ENCODE measurements at places on chromosomes 16 and 17.

- no peak for DNase-seq
Observed at GRCh38 chr17:39219647-39220154, 6.0 kb downstream of the STAC2 start.

DNA sequence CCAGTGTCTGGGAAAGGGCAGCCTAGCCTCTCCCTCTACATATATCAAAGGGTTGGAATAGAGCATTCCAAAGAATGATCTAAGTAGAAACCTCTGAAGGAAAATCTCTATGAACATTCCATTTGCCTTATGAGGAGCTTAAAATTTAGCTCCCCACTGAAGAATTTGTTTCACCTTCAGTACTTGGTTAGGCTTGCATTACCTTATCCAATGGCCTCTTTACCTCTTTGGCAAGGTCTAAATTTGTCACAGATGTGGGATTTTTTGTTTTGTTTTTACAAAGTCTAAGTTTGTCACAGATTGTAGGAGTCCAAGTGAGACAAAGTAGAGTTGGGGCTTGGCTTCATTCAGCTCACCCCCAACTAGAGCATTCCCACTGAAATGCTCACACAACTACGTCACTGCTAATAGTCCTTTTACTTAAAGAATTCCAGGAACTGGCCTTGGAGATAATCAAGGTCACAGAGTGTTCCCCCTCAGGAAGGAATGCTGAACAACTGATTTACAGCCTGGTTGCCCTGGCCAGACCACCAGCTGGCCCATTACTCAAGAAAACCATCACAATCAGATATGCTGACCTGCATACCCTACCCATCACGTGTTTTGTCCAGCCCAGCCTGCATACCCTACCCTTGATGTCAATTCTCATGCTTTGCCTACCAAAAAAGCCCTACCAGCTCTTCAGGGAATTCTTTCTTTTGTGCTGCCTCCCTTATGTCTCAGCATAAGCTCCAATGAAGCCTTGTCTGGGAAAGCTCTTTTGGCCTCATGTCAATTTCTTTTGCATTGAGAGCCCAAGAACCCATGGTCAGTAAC lies 26.5 kb upstream of the PPM1D start:
- peak; percentile 63 for DNase-seq

DNA sequence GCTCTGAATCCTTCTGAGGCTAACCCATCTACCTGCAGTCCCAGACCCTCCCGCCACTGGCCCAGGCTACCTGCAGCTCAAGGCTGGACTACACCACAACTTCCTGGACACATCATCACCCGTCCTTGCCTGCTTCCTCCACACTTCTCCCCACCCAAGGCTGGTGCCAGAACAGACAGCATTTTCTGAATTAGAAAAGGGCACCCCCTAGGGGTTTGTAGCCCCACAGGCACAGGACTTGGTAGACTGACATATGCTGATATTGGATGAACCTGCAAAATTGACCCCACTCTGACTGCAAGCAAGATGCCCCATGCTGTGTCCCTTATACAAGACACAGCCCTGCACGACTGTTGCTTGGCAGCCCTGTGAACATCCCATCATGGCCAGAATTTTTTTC lies 271.5 kb upstream of the C16orf82 start:
- no peak for DNase-seq

GRCh38 chr16:79303959-79304387 lies 296.6 kb downstream of the MAF start:
- DNase-seq: no peak

GRCh38 chr16:12474806-12475410 lies 328.8 kb downstream of the CPPED1 start:
- DNase-seq: no peak

GRCh38 chr16:13864689-13865088 lies 55.3 kb upstream of the ERCC4 start:
- no peak for DNase-seq

- no peak for DNase-seq
Observed at GRCh38 chr17:9810100-9810949, 11.6 kb downstream of the GSG1L2 start.

GRCh38 chr17:7676533-7676932 lies 10.8 kb downstream of the TP53 start:
- no peak for DNase-seq

DNA sequence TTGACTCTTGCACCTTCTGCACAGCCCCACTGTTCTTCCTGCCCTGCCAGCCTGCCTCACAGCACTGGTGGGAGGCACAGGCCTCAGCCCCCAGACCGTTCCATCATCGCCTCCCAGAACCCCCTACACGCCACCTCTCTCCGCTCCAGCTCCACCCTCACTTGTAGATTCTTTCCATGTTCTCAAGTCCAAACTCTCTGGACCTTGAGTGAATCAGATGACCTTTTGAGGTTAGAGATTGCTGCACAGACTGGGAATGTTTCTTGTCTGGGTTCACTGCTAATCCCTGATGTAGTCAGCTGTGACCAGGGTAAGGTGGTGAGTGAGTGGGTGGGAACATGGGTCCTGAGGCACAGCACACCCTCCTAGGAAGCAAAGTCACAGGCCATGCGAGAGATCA lies 272.4 kb downstream of the IRF8 start:
- no peak for DNase-seq

DNA sequence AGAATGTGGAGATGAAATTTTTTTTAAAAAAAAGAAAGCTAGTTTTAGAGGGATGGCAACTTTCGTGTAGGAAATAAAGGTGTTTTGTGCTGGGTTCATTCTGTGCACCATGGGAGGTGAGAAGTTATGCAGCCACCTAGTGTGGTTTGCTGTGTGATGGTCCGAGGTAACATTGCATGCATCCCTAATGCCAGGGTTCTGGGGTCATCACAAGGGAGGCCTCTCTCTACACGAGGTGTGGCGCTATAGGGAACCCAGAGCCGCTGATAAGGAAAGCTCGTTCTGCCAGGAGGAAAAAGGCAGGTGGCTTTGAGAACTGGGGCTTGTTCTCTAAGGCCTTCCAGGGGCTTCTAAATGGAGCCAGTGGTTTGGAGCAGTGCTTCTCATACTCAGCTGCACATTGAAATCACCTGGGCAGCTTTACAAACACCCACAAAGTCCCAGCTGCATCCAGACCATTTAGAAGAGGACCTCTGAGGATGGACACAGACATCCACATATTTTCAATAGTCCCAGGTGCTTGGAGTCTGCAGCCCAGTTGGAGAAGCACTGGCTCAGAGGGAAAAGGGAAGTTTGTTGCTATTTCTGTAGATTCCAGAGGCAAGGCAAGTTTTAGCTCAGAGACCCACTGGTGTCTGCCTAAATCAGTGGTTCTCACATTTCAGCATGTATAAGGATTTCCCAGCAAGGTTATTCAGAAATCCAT lies 43.5 kb downstream of the VPS35L start:
- no peak for DNase-seq

- DNase-seq: peak; percentile 98
Observed at GRCh38 chr17:82518826-82519810, at the start of gene FOXK2. Gene FOXK2 (plus strand): TSS chr17:82519732. CDS start chr17:82519889, 157 bp downstream.

- no peak for DNase-seq
Observed at GRCh38 chr17:40625311-40625710, 22.3 kb downstream of the SMARCE1 start.

DNA sequence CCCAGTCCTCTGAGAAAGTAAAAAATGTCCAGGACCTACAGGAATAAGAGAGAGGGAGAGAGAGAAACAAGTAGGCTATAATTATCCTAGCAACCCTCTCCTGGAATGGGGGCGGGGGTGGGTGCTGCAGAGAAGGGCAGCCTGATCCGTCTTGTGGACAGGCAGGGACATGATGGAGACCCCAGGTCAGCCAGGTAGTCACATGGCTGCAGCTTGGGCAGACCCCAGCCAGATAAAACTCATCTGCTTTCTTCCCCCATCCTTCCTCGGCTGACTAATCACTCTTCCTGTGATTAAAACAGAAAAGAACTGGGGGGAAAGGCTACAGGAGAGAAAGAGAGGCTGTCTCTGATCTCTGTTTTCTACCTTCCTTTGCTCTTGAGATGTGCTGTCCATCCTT lies 32.6 kb downstream of the COPZ2 start:
- DNase-seq: no peak

GRCh38 chr17:16954521-16954920 lies 17.4 kb downstream of the TNFRSF13B start:
- no peak for DNase-seq

DNA sequence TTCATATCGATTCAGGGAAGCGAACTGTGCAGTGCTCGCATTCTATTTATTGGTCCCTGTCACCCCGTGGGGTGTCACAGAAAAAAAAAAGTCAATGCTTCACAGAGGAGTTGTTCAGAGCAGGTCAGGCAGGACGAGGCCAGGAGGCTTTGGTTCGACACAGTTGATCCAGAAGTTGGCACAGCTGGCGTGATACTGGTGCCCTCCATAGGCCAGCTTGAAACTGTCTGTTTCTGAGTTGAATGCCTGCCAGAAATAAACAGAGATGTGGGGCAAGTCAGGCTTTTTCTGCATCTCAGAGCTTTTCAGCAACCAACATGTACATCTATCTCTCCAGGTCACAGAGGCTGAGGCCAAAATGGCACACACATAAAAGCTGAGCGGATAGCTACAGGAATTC lies 29.1 kb downstream of the DUSP14 start:
- no peak for DNase-seq

GRCh38 chr17:63698381-63698885 lies 1.5 kb downstream of the LIMD2 start:
- DNase-seq: no peak

DNA sequence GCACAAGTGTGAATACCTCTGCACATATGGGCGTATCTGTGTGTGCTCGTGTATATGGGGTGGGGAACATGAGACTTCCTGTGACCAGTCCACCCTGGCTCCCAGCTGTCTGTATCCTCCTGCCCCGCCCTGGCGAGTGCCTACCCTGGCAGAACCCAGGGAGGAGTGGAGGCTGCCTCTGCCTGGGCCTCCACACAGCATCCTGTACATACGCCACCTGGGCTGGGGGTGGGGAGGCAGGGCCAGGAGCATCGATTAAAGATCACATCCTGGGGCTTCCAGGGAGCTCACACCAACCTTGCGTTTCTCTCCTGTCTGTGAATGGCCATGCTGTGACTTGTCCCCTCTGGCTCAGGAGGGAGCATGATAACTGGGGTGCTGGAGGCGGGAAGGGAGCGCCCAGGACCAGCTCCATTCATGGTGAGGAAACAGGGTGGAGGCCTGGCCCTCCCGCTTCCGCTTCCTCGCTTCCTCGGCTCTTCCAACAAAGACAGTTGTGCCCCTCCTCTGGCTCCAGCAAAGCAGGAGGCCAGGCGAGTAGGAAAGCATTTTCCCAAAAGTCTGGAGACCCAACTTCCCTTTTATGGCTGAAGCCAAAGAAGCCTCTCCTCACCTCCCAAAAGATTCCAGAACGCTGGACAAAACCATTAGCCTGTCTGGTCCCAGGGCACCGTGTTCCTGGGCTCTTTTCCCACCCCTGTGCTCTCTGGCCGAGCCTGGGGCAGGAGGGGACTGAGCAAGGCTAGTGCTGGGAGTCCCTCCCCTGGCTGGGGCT lies 22.9 kb downstream of the ADAM11 start:
- DNase-seq: no peak

DNA sequence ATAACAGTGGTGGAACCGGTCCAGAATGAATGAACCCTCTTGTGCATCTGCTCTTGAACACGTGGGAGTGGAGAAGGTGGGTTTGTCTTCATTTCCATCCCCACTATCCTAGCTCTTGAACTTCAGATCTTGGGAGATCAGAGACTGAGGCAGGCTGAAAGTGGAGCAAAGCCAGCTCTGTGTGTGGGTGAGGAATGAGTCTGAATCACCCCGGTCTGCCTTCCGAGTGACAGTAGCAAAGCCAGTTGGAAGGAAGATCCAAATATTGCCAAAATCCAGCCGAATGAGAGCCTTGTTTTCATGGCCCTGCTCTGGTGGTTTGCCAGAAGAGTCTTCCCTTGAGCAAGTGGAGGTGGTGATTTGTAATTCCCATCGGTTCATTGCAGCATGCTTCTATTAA lies 29.0 kb upstream of the ASIC2 start:
- no peak for DNase-seq

GRCh38 chr17:9729735-9730420 lies 61.5 kb downstream of the DHRS7C start:
- DNase-seq: peak; percentile 27
